ENCODE measurements at places on chromosomes 7 and 10.

DNA sequence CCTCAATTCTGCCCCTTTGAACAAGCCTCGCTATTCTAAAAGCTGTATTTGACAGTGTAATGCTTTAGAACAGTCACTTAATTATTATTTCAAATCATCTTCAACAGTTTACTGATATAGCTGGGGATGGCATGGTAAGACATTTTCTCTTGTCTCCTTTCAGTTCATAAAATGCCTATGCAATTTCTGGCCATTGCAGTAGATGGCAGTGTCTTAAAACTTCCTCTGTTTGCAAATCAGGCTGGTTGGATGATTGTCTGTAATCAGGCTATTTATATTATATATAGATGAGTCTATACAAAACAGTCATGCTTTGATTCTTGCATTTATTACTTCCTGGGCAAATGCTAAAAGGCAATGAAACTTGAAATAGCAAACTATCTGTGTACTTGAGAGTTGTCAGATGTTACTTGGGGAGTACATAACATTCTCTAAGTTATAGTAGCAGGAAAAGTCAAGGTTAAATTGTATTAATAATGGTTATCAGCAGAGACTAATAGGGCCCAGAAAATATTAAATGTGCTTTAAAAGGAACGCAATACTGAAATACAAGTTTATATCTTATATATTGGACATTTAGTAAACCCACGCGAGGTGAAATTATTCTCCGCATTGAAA, 55.5 kb upstream of the LHFPL3 start:
- no peak for DNase-seq

DNA sequence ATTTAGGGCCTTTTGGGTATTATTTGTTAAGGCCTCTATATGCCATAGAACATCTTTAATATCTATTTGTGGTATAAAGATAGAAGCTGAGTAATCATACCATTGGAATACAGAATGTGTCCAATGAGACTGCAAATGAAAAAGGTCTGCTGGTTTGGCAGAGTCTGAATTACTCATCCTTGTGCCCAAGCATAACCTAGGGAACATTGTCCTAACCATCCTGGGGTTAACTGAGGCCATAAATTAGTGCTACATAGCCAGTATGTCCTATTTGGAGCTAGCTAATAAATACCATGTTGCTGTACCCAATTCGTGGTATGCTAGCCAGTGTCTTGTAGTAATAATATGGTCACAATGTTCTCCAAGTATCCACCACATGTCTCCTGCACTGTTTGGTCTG, 117.1 kb downstream of the ANKRD26 start:
- DNase-seq, result no peak

DNA sequence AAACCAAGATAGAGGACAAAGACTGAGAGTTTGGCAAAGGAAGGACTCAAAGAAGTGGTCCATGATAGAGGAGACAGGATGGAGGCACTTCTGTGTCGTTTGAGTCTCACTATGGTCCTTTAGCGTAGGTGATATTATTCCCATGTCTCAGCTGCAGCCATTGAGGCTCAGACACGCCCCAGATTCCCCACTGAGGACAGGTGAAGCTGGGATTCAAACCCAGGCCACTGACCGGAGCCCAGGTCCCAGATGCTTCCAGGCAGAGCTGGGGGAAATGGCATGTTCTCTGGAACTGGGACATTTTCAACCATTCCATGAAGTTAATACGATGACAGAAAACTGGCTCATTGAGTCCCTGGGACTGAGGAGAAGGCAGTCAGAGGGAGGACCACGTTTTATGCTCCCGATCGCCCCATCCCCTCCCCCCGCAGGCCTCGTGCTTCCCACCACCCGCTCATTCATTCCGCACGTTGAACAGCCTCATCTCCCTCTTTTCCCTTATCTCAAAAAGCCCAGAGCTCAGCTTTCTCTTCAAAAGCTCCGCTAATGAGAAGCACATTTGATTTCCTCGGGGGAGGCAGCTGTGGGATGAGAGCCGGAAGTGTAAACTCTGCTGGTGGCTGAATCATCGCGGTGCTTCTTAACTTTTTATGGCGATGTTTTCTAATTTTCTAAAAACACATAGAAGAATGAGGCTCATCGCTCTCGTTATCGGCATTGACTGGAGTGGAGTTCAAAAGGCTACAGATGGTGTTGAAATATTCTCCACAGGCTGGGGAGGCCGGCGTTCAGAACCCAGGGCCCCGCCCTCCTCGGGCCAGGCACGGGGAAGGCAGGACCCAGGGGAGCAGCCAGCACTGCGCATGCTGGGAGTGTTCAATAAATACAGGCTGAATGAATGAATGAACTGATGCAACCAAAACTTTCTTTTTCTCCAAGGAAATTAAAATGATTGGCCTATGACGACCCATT, 64.0 kb downstream of the OAT start:
- DNase-seq, result peak; percentile 34

- DNase-seq, result no peak
Measured at GRCh38 chr10:43969506-43969905, 320.8 kb upstream of the ZNF32 start.

GRCh38 chr10:1361411-1362105, 305.4 kb downstream of the WDR37 start:
- no peak for DNase-seq

- DNase-seq, result no peak
Measured at GRCh38 chr7:64651203-64651602, 14.7 kb upstream of the ZNF107 start.

DNA sequence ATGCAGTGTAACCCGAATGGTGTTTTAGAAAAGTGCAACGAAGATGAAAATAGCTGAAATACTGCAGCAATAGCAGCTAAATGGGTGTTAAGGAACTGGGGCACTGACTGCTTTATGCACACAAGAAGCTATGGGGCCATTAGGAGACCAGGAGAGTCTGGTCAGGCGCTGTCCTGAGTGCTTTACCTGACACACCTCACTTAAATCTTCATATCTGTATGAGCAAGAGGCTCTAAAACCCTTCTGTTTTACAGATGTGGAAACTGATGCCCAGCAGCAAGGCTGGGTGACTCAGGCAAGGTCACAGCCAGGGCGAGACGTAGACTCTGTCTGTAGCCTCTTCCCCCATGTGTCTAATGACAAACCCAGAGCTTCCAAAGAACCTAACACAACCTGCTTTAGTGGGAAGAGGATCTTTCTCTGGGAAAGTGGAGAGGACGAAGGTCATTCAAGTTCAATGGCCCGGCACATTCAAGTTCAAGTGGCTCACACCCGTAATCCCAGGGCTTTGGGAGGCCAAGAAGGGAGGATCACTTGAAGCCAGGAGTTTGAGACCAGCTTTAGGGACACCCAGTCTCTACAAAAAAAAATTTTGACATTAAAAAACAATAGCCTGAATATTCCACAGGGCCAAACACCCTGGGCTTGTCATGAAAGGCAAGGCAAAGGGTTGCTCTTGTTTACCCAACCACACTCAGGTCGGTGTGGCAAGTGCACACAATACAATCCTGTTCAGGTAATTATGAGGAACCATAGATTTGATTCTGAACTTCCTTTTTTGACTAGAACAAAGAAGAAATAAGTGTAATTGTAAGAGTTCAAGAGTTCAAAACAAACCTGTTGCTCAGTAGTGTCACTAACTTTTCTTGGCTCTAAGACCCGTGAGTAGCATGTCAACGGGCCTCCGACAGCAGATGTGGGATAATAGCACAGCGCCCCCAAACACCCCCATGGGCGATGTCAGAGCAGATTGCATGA, 53.7 kb upstream of the KLF6 start:
- DNase-seq, result no peak

GRCh38 chr10:68435803-68436202, 28.7 kb upstream of the RUFY2 start:
- no peak for DNase-seq

- no peak for DNase-seq
Measured at GRCh38 chr7:40827222-40828085, 692.6 kb downstream of the SUGCT start.

GRCh38 chr10:133160826-133161471, 930 bp downstream of the KNDC1 start:
- DNase-seq, result no peak

DNA sequence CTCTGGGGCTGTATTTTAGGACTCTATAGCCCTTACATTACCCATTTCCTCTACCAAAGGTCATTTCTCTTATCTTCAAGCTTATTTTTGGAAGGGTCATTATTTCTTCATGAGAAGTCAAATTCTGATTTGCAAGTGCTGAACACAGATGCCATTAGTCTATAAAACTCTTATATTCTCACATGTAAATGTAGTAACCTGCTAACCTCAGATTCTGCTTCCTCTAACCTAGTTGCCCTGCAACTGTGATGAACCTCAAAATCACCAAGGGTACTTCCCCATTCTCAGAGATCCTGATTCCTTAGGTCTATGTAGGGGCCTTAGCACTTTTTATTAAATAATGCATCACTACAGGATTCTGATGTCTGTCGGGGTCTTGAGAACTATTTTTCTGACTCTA, 6.3 kb downstream of the FAS start:
- no peak for DNase-seq

- no peak for DNase-seq
Measured at GRCh38 chr7:87852306-87852705, 23.9 kb downstream of the SLC25A40 start.

DNA sequence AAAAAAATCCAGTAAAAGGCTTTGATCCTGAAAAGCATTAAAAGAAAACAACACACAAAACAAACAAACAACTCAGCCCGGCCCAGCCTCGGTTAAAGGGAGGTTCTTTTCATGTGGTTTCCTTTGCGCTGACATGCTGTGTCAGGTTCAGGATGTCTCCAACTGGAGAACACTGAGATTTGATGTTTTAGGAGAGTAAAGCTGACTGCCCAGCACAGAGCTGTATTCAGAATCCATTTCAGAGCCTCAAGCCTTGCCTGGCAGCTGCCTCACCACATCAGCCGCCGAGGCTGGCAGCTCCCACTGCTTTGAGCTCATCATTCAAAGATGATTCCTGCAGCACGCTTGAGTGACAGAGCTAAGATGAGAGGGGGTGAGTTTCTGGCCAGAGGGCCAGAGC, 205.8 kb upstream of the LYZL1 start:
- DNase-seq, result no peak

DNA sequence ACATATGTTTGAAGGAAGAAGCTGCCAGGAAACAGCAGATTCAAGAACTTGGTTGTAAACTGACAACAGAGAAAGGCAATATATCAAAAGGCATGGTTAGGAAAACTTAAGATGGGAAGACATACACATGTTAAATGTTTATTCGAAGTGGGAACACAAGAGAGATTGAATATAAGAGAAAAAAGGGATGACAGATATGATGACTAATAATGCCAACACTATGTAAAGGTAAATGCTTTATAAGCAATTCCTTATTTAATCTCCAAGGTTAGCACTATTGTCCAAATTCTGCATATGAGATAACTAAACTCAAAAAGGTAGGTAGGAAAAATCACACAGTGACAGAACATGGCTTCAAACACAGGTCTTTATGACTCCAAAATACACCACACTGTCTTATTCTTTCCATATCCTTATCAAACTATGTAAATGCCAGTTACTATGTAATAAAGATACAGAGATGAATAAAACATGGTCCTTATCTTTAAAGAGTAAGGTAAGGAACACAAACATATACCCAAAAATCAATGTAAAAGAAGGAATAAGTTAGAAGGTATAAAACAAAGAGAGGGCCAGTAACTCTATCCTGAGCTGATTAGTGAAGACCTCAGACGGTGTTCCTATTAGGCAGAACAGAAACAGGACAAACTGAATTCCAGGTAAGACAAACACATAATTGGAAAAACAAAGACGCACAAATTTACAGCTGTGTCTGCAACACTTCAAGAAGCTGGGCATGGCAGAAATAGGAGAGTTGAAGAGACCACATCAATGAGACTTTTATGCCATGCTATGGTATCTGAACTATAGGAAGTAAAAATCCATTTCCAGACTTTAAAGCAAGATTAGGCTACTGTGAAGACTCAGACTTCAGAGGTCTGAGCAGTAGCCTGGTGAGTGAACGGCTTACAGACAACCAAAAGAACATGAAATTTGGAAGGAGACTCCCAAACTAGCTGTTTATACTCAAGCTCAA, 56.1 kb downstream of the ABI1 start:
- no peak for DNase-seq

GRCh38 chr10:21217748-21218367, 307.6 kb downstream of the SKIDA1 start:
- DNase-seq, result no peak

DNA sequence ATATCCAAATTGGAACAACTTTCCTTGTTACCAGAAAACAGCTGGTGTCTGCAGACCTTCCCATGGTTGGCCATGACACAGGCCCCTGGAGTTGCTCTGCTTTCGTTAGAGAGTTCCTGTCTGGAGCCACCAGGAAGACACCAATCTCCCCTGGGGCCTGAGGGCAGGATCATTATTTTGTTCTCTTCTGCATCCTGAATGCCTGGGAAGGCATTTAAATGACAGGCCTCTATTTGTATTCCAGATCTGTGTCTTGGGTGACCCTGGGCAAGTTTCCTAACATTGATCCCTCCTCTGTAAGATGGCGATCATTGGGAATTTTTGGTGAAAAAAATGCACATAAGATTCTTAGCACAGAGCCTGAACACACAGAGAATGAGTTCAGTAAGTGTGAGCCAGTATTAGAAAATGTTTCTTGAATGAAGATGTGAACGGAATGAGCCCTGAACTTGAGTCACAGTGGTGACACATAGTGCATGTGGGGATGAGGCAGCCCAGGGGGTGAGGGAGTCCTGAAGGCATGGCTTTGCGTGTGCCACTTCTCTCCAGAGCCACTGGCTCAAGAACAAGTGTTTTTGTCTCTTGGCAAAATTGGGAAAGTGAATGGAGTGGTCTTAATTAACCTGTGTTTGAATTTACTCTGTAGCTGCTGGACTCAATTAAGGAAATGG, 28.4 kb downstream of the BMPER start:
- no peak for DNase-seq

DNA sequence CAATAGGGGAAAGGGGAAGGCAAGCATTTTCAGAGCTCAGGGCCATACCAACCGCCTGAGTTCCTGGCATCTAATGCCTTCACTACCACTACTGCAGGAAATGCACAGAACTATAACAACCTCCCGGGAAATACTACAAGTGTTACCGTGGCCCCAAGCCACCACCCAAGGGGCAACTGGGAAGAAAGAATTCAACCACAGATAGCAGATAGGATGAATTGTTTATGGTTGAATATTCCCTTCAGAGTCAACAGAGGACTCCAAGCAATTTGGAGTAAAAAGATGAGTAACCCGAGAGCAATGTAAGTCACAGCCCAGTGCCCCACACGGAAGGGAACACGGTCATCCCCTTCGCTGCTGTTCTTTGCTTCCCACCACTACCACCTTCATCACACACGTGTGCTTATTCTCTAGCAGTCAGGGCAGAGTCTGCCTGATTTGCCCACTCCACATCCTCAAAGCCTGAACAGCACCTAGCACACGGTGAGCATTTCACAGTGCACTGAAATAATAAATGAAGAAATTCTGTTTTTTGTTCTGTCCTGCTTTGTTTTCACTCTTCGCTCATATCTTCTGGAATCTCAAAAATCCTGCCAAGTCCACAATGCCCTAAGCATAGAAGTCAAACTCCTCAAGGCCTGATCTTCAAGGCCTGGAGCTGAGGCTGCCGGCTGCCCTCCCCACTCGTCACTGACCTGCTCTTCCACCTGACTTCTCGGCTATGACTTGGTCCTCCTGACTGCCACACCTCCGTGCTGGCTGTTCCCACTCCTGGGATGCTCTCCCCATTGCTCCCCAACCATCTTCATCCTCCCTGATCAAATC, 221.1 kb downstream of the KCNMA1 start:
- no peak for DNase-seq
